ENCODE measurements at places on chromosomes 7 and 10.

DNA sequence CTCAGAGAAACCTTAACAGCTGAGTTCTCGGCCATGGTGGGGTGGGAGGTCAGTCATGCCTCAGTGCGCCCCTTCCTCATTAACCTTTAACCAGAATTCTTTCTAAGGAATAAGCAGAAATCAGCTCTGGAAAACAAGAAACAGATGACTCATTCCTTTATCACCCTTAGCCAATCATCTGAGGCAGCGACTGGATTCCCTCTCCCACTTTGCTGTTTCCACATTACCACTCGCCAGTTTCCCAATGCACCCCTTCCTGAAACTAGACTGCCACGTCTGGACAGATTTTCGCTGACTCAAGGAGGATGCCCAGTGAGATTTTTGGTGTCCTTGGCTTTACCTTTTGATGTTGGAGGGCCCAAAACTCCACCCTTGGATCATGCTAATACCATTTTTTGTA is 223.8 kb downstream of the PLXDC2 start:
- DNase-seq: no peak

DNA sequence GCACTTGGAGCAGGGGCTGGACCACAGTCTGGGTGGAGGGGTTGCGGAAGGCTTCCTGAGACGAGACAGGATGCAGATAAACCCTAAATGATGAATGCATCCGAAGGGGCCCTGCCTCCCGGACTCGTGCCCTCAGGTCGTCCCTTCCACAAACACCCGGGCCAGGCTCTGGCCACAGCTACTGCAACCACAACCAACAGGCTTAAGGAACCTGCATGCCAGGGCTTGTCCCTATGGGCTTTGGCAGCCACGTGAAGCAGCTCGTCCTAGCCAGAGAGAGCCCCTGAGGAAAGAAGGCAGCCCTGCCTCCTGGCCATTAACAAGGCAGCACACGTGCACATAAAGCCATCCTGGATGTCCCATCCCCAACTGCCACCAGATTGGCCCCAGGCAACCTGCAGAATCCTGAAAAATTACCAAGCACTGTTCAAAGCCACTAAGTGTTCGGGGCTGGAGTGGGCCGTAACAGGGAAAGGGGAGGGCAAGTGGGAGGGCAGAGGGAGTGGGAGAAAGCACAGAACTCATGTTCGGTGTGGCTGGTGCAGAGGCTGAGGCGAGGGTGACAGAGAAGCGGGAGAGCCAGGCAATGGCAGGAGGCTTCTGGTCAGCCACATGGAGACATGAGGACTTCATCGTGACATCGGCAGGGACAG is 62.7 kb downstream of the MAD1L1 start:
- DNase-seq: peak; percentile 39

GRCh38 chr7:38300175-38300574 is 26.7 kb upstream of the TARP start:
- no peak for DNase-seq

DNA sequence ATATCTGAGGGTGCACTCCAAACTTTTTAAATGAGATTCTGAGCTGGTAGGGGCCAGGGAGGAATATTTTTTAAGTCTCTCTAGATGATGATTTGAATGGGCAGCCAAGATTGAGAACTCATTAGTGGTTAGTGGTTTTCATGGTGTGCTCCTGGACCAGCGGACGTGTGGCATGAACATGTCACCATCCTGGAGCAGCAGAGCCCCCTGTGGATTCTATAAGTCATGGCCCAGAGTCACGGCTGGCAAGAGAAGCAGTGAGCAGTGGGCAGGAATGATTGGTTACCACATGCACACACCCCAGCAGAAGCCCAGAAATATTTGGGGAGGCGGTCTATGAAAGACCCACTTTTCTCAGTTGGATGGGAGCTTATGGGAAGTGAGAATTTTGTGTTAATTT is 21.2 kb upstream of the UCN3 start:
- DNase-seq: no peak

DNA sequence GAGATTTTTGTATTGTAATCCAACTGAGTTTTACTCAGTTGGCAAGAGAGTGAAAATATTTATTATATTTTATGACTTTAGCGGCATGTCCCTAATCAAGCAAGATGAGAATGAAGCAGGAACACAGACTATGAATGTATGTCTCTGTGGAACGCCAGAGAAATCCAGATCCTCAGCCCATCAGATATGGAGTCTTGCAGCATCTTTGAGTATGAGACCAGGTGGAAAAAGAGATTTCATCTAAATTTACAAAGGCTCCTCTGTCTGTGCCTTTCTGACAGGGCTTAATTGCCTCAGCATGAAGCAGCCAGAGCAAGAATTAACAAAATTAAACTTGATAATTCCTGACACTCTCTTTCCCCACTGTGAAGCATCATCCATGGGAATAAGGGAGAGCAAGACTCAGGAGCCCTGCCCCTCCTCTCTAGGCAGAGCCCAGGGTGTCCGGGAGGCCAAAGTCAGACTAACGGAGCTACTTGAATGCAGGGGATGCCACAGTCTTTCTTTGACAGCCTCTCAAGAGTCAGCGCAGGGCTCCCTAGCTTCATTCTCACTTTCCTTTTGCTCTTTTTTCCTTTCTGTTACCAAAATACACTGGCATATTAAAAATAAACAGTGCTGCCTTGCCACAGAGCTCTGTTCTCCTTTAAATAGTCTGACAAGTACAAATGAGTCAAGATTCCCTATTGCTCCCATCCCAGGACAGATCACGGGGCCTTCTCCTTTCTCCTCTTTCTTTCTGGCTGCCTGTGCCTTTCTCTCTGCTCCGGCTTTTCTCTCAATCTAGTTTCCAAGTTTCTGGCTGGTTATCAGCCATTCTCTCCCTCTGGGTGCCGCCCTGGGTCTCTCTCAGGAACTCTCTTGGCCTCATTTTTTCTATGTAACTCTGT is 132.2 kb upstream of the INHBA start:
- DNase-seq: no peak

GRCh38 chr10:125788156-125789034 is 12.8 kb upstream of the MMP21 start:
- DNase-seq: no peak

- peak; percentile 84 for DNase-seq
Measured at GRCh38 chr10:47340608-47341170, 7.5 kb upstream of the RBP3 start.

DNA sequence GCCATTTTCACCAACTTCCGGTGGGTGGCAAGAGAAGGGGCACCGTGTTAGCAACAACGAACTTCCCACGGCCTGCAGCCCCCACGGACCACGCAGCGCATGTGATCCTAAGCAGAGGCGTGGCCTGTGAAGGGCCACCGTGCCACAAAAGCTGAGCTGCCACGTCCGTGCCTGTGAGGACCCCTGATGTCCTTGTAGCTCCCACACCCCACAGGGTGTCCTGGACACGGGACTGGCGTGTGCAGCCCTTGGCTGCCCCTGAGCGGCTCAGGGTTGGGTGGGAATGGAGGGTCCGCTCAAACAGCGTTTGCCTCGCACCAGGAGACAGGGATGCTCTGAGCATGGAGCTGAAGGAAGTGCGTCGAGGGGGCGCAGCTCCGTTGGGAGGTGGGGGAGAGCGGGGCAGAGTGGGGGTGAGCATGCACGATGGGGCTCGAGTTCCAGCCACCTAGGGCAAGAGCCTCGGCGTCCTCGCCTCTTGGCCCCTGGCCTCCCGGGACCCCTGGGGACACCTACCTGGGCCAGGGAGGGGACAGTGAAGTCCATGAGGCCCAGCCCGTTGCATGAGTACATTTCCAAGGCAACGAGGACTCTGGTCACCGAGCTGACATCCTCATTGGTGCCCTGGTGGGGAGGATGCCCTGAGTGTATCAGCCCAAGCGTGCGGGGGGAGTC is 33.6 kb downstream of the CFAP46 start:
- no peak for DNase-seq

- no peak for DNase-seq
Measured at GRCh38 chr10:124593431-124593985, 131.9 kb downstream of the LHPP start.

GRCh38 chr10:121138112-121138860 is 287.1 kb downstream of the WDR11 start:
- no peak for DNase-seq

- DNase-seq: no peak
Measured at GRCh38 chr10:113977174-113977573, 66.5 kb upstream of the ADRB1 start.

All from ELF-1 (cell line).